ENCODE measurements at places on chromosomes 5 and 9.
A peak's percentile ranks its signal among the peaks of the same experiment; 100 is the strongest.

DNA sequence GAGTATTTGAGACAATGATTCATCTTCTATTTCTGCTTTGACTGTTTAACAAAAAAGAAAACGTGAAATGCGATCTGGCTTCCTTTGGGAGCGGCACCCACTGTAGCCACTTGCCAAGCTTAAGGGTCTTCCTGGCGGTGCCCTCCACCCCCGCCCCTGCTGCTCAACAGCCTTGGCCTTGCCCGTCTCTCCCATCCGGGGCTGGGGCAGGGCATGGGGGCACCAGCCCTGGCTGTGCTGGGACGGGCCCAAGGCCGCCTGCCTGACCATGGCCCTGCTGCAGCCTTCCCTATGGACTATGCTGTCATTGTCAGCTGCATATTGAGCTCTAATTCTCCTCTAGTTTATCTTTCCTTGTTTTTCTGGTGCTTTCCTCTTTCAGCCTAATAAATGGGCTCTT lies 115.8 kb upstream of the CACNA1B start:
- no peak for DNase-seq

DNA sequence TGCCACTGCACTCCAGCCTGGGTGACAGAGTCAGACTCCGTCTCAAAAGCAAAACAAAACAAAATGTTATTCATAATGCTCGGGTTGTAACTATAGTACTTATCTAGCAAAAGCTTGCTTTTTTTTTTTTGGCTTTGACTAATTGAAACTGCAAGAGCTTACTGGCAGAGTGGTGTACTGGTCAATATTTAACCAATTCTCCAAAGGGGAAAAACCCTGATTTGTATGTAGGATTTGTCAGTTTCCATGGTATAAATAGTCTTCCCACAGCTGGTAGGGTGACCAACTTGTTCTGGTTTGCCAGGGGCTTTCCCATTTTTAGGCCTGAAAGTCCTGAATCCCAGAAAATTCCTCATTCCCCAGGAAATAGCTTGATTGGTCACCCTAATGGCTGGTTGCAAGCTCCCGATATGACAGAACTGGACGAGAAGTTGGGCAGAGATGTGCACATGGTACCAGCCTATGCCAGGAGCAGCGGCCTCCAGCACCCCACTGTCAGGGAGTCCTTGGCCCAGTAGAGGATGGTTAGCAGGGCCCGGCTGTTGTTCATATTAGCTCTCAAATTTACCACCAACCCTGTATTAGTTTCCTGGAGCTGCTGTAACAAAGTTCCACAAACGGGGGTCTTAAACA lies 58.0 kb downstream of the FXN start:
- DNase-seq: no peak

- DNase-seq: no peak
Measured at GRCh38 chr5:127963931-127964330, 119.6 kb upstream of the SLC12A2 start.

DNA sequence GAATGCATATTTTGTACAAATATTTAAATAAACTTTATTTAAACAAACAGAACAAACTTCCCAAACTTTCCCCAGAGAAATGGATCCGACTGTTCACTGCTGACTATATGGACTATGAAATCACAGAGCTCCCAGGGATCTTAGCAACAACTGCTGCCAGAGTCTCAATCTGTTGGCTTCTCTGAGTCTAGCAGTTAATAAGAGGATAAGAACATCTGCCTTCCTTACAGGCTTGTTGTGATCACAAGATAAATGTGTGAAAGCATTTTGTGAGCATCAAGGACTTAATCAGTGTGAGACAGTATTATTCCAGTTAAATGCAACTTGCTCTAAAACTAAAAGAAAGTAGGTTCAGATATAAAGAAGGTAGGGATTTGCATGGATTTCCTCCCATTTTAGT lies 31.4 kb upstream of the MYOT start:
- no peak for DNase-seq

GRCh38 chr9:130144703-130145102 lies 27.5 kb upstream of the NCS1 start:
- no peak for DNase-seq

GRCh38 chr9:92970467-92970923 lies 23.2 kb downstream of the FGD3 start:
- DNase-seq: no peak

DNA sequence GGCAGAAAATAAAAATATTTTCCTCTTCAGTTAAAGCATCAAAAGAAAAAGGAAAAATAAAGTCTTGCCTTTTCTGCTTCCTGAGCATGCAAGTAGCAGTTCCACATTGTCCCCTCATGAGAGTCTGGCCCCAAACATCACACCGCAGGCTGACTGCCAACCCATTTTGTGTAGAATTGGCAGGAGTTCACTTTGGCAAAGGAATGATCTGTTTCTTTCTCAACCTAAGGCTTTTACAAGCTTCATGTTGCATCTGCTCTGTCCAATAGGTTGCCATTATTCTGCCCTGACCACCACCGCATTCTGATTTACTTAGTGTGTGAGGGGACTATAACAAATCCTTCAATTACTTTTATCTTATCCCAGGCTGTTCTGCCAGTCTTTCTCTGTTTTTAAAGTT lies 249.5 kb downstream of the ISL1 start:
- no peak for DNase-seq

DNA sequence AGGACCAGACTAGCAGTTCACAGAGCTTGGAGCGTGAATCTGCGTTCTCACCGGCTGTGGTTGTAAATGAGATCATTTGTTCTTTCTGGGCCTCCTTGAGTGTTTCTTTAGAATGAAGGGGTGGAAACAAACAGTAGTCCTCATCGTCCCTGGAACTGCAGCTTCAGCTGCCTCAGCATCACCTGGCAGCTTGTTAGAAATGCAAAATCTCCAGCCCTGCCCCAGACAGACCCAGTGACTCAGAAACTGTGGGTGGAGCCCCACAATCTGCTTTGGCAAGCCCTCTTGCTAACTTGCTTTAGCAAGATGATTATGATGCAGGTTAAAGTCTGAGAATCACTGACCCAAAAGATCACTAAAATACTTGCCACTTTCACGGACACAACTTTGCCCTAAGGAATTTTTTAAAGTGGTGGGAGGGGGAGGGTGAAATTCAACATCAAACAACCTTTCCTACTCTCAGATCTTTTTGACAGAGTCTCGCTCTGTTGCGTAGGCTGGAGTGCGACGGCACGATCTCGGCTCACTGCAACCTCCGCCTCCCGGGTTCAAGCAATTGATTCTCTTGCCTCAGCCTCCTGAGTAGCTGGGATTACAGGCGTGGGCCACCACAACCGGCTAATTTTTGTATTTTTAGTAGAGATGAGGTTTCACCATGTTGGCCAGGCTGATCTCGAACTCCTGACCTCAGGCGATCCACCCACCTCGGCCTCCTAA lies 86.0 kb downstream of the BRINP1 start:
- DNase-seq: no peak

DNA sequence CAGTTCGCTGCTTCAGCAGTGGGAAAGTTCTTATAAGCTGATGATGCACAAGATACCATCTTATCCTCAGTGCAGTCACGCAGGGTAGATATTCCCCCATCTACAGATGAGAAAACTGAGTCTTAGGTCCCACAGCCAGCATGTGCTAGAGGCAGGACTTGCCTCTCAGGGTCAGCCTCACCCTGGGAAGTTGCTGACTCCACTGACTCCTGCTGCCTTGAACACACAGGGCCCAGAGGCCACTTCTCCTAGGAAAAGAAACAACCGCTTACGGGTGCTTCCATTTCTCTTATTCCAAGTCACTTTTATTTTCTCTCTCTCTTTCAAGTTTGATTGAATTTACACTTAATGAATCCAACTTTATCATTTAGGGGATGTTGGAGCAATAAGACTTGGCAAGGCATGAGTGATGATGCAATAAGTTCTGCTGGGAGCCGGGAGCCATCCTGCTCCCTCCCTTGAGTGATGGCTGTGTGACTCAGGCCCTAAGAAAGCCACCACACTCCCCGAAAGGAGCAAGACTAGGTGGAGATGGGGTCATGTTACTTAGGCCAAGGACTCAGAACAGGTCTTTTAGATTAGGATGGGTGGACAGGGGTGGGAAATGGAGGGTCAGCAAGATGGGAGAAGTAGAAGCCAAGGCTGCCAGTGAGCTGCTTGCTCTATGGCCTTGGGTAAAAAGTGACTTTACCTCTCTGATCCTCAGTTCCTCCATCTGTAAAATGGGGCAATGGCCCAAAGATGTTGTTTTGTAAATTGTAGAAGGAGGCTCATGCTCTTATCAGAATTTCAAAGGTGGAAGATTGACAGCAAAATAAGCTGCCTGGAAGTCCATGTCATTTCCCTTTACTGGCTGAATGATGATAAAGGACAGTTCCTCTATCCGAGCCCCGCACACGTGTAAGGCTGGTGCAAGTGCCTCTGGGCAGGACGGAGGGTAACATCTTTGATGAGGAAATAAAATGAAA lies 67.4 kb upstream of the ZNF618 start:
- DNase-seq: peak; percentile 27

- no peak for DNase-seq
Measured at GRCh38 chr9:95971815-95972214, 96.3 kb downstream of the ERCC6L2 start.

GRCh38 chr9:34555936-34556525 lies 33.2 kb upstream of the ENHO start:
- DNase-seq: no peak

DNA sequence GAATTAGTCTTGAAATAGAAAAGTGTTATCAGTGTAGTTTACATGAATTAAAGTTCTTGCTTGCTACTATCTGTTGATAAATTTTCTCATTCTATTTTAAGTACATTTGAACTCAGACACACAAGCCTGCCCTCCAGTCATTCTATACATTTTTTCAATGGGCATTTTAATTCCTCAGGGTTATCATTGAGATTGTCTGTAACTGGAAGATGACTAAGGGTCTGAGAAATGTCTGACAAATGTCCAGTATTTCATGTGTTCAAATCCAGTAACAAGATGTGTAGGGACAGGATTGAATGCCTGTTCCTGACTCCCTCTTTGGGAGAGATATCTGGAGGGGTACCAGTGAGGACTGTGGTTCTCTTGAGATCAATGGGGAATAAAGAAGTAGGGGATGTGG lies 223.9 kb upstream of the ADAMTSL1 start:
- no peak for DNase-seq

DNA sequence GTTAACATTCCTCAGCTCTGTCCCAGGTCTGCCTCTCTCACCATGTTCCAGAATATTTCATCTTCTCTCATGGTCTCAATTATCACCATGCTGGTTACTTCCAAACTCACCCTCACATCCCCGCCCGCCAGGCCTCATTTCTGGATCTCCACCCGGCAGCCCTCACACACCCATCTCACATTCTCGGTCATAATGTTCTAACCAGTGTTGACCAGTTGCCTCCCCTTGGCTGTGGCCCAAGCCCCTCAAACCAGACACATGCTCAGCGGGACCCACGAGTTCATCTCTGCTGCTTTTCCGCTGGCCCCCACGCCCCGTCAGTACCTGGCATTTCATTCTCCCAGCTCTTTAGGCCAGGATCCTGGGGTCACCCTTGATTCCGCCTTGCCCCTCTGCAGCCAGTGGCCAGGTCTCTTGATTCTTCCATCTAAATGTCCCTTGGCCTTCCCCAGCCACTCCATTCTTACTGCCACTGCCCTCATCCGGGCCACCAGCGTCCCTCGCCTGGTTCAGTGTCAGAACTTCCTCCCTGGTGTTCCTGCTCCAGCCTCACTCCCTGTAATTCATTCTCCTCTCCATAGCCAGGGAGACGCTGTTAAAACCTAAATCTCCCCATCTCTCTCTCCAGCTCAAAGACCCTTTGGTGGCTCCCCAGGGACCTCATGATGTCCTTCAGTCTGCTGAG lies 141.7 kb downstream of the MVB12B start:
- DNase-seq: no peak

DNA sequence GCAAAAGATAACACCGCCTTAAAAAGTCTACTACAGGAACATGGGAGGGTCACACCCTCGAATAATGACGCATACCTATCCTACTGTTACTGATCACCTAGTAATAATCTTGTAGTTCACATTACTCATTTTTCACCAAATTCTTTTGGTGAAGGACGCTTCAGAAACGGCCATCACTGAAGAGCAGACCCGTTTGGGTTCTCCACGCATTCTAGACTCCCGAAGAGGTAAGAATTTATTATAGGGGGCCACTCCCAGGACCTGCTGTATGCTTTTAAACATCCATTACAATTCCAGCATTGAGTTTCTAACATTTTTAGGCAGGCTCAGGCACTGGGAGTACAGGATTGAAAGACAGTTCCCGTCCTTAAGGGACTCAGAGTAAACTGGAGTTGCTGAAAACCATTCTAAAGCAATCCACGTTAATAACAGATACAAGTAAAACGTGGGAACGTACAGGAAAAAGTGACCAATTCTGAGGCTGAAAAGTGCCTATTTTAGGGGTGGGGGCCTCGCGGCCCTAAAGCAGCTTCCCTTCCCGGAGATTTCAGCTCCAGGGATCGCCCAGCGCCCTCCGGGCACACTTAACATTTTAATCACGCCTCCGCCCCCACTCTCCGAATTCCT lies at the start of gene FER:
Gene FER, plus strand, starts transcription at position 124 of the 627 bp plus-strand sequence. CDS start 50,286 bp downstream, outside the sequence.
- no peak for DNase-seq

- DNase-seq: peak; percentile 33
Measured at GRCh38 chr5:130652176-130652575, 512.9 kb downstream of the HINT1 start.

GRCh38 chr5:181222630-181223057 lies 437 bp upstream of the TRIM41 start:
- DNase-seq: no peak

Data from brain pericyte (primary cell).